ENCODE measurements at places on chromosomes 16 and 17.
A peak's percentile ranks its signal among the peaks of the same experiment; 100 is the strongest.

GRCh38 chr17:33124871-33125551 lies 133.4 kb downstream of the SPACA3 start:
- DNase-seq = no peak

DNA sequence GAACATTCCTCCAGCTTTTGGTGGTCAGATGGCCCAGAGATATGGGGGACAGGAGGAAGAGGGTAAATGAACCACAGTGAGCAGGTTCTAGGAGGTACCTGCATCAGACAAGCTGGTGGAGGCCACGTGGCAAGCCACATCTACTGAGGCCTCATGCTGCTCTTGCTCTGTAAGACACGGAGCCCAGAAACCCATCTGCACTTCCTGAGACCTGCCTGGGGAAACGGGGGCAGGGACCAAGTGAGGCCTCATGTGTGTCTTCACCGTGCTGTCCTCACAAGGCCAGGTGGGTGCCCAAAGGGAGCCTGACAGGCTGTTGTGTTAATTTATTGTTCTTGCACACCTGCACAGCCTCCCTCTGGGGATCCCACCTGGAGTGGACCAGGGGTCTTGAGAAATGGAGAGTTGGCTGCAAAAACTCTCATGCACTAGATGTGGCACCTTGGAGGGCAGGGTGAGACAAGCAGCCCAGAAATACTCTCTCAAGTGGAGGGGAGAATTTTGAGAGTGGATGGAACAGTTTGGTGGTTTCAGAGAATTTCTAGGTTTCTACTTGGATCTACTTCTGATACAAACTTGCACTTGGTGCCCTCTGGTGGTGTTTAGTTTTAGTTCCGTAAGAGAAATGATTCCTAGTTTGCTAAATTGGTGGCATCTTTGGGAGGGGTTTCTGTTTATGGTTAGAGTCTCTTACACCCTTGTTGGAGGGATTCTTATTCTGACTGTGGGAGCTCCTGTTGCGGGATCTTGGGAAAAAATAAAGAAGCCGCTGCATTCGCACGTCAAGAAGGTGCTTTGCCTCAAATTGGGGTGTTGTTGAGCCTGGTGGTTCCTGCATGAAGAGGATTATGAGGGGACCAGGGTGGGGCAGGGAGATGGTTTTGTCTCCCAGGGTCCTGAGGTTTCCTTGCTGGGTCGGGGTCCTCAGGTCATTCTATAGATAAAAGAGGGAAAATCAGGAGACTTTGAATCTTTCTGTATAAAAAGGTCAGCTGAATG lies 47.5 kb downstream of the SLC6A2 start:
- no peak for DNase-seq

DNA sequence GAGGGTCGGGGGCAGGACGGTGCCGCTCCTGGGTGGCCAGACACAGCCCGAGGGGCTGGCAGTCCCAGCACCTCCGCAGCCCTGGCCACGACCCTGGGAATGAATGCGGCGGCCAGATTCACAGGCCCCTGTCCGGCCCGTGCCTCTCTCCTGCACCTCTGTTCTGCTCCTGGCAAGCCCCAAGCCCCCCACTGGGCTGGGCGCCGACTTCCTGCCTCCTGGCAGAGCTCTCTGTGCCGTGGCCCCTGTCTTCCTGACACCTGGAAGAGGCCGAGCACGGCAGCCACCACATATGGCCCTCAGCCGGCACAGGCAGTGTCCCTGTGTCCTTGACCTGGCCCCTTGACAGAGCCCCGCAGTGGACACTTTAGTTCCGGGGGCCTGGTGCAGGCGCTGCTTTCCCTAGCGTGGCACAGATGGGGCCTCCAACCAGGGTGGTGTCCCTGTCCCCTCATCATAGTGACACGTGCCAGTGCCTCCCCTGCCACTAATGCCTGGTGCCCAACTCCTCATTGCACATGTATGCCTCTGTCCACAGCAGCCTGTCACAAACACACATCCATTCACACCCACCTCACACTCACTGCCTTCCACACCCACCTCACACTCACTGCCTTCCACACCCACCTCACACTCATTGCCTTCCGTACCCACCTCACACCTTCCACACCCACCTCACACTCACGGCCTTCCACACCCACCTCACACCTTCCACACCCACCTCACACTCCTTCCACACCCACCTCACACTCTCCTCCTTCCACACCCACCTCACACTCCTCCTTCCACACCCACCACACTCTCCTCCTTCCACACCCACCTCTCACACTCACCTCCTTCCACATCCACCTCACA lies 110.6 kb upstream of the PLCG2 start:
- no peak for DNase-seq

DNA sequence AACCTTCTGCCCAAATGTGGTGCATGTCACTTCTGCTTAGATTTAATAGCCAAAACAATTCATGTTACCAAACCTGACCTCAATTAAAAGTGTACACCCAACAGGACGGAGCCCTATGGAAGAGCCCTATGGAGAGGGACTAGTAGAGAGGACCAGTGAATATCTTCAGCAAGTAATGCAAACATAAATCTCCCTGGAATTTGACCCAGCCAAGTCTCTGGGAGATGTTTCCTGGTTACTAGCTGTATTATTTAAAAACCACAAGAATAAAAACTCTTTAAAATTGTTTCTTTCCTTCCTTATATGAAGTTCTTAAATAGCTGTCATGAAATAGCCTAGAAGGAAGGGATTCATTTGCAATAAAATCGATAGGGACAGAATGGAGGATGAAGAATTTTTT lies 255.8 kb downstream of the CDH11 start:
- DNase-seq = no peak

DNA sequence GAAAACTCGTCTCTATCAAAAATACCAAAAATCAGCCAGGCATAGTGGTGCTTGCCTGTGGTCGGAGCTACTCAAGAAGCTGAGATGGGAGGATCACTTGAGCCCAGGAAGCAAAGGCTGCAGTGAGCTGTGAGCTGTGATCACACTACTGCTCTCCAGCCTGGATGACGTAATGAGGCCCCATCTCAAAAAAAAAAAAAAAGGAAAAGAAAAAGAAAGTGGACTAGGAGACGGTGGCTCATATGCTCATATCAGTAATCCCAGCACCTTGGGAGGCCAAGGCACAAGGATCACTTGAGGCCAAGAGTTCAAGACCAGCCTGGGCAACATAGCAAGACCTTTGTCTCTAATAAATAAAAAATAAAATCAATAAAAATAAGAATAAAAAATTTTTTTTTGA lies 8.8 kb upstream of the SUMO2 start:
- DNase-seq = no peak

GRCh38 chr16:71709229-71709781 lies 15.2 kb downstream of the PHLPP2 start:
- DNase-seq = peak; percentile 46

GRCh38 chr16:66588981-66589713 lies 9.9 kb downstream of the CMTM2 start:
- DNase-seq = no peak

- no peak for DNase-seq
Observed at GRCh38 chr17:28552176-28552999, at the start of gene UNC119. Gene UNC119 (minus strand): TSS chr17:28552624. CDS start chr17:28552557, 67 bp downstream.

- DNase-seq = no peak
Observed at GRCh38 chr17:28612936-28613872, 781 bp downstream of the RSKR start.

- no peak for DNase-seq
Observed at GRCh38 chr17:50207792-50208567, 6.5 kb upstream of the COL1A1 start.

DNA sequence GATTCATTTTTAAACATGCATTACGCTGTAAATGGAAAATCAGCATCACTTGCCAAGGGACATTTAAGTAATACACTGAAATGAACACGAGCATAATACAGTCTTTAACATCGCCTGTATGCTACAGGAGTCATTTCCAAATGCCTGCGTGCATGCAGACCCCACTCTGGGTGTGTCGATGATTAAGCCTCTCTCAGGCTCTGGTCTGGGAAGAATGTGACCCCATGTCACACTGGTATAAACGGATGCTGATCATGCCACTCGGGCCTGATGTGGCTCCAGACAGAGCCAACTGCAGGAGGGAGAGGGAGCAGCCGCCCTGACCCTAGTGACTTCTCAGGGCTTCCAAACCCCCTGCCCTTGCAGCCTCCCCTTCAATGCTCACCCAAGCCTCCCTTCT lies 10.8 kb downstream of the EMP2 start:
- DNase-seq = no peak
